ENCODE measurements at places on chromosomes 16 and 17.

- DNase-seq = no peak
Observed at GRCh38 chr17:327296-327695, 25.3 kb downstream of the RPH3AL start.

GRCh38 chr17:17403899-17404576 lies 72.8 kb upstream of the MED9 start:
- DNase-seq = no peak

- no peak for DNase-seq
Observed at GRCh38 chr16:58417600-58417999, 25.3 kb downstream of the GINS3 start.

GRCh38 chr17:38896346-38896954 lies 26.6 kb downstream of the LASP1 start:
- no peak for DNase-seq

DNA sequence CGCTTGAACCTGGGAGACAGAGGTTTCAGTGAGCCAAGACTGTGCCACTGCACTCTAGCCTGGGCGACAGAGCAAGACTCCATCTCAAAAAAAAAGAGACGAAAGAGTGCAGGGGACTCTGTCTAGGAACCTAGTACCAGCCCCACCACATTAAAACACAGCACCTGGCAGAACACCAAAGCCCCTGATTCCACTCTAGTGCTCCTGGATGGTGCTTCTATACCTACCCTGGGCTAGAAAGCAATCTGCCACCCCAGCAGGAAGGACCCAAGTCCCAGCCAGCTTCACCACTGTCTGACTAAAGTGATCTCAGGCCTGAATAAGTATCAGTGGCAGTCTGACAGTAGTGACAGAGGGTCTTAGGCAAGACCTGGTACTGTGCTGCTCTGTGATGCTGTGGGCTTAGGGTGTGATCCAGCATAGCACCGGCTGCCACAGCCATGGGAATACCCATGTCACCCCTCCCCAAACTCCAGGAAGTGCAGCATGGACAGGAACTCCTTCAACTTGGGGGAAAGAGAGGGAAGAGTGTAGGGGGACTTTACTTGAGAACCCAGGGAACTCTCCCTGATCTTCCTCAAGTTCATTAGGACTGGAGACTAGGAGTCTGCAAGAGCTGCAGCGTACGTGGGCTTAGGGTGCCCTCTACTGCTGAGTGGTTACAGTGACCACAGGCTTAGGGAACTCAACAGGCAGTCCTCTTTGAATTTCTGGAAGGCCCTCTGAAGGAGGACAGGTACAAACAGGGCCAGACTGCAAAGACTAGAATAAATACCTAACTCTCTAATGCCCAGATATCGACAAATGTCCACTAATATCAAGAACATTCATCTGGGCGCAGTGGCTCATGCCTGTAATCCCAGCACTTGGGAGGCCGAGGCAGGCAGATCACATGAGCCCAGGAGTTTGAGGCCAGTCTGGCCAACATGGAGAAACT lies 30.0 kb upstream of the RNF43 start:
- peak; percentile 90 for DNase-seq

DNA sequence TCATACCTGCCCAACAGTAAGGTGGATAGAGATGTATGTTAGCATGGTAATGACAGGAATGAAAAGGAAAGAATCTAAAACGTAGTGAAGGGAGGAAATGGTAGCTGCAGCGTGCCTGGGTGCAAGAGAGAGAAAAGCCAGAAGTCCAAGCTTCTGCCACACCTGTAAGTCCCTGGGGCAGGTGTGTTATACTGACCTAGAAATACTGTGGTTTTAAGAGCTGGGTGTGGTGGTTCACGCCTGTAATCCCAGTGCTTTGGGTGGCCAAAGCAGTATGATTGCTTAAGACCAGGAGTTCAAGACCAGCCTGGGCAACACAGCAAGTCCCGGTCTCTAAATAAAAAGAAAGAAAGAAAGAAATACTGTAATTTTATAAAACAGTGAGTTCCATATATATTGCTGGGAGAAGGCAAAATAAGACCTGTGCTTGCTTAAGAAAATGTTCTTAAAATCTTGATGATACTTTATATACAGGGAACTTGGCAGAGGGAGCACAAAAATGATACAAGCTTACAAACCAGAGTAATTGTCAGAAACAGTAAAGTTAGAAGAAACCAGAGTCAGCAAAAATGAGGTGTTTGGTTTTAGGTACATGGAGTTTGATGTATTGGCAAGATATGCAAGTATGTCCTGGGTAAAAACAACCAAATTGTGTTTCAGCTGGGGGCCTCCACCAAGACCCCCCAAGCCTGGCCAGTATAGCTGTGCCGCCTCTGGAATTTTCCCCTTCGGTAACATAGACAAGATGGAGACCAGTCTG lies 6.6 kb downstream of the ALOX12 start:
- no peak for DNase-seq

- peak; percentile 44 for DNase-seq
Observed at GRCh38 chr17:37791447-37792399, 46.9 kb upstream of the HNF1B start.

DNA sequence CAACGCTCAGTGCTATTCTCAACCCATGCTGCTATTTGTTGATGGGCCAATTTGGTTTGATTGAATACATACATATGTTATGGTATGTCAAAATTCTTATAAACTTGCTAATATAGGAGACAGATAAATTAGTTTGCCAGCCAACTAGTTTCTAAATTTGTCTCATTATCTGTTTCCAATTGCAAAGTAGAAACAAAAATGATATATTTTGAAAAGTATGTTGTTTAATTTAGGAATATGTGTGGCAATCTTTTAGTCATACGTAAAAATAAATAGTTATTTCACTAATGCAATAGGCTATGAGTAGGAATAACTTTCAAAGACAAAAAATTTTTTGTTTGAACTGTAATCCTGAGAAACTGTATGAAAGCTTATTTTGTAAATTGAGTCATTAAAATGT lies 210.6 kb upstream of the KCNJ16 start:
- no peak for DNase-seq

GRCh38 chr16:18039931-18040330 lies 296.6 kb downstream of the NPIPA8 start:
- no peak for DNase-seq

- DNase-seq = no peak
Observed at GRCh38 chr17:63983320-63983719, 10.6 kb upstream of the SCN4A start.

DNA sequence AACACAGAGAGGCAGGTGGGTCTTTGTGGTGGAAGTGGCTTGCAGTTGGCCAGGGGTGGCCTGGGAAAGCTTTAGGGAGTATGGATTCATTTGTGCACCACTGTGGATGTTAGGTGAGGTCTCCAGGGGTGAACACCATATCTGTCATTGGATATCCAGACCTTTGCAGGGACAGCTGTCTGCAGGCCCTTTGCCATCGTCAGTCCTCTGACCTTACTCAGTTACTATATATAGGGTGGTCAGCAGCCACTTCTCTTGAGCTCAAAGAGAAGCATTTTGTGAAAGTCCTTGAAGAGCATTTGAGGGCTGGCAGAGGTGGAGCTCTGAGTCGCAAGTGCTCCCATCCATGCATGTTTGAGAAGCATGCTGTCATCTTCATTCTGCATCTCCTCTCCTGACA lies 40.4 kb downstream of the TMEM11 start:
- DNase-seq = no peak

- DNase-seq = peak; percentile 49
Observed at GRCh38 chr16:83721676-83722075, 86.1 kb upstream of the HSBP1 start.

DNA sequence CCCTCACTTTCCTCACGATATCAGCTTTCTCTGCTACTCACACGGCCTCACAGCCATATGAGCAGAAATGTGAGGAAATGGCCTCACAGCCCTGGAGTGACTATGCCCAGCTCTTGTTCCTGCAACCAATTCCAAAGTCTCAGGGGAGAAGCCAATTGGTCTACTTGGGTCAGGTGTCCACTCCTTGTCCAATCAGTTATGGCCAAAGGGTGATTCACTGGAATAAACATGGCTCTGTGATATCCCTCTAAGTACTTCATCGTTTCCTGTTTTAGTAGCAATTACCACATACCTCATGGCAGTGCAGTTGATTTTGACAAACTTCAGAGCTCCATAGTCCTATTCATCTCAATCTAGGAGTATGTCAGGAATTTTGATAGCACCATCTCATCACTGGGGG lies 195.4 kb downstream of the KATNIP start:
- peak; percentile 38 for DNase-seq

- no peak for DNase-seq
Observed at GRCh38 chr17:20989481-20989880, 53.3 kb downstream of the USP22 start.

- DNase-seq = no peak
Observed at GRCh38 chr16:9308356-9308801, 216.9 kb downstream of the HAPSTR1 start.

- DNase-seq = no peak
Observed at GRCh38 chr17:78960928-78961327, 18.8 kb downstream of the LGALS3BP start.

GRCh38 chr16:2251296-2252111 lies at the start of gene ECI1:
Gene ECI1 (minus strand): TSS chr16:2251587. CDS start chr16:2251566, 21 bp downstream.
- peak; percentile 96 for DNase-seq

DNA sequence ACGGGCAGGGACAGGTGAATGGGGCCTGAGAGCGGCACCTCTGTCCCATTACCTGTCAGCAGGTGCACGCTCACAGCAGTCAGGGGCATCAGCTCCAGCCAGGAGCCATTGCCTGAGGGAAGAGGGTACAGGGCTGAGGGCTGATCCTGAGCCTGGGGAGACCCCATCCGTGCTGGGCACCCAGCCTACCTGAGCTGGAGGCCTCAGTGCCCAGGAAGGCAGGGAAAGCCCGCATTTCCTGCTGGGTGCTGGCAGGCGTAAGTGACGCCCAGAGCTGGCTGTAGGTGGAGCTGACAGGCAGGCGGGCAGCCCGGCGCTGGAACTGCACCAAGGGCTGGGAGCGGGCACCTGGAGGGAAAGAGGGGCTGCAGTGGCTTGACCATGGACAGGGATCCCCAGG lies 7.4 kb downstream of the FAM171A2 start:
- no peak for DNase-seq

DNA sequence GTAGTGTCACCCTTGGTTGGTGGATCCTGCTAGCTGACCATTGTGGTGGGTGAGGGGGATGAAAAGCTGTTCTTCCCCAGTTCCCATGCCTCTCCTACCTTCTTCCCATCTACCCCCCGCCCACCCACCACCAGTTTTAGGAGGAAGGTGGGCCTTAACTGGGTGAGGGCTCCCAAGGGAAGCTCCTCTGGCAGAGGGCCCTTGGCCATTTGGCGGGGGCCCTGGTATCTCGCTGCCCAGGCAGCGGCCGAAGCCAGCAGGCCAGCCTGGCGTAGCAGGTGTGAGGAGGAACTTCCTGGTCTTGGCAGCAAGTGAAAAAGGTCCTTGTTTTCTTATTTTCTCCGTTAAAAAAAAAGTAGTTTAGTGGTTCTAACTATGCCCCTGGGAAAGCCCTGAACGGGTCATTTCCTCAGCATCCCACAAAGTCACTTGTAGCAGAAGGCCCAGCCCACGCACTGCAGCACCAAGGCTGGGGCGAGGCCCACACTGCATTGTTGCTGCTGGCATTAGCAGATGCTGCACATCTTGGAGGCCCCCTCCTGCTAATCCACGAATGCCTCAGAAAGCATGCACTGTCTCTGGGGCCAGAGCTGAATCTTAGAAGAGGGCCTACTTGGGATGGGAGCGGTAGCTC lies 72.5 kb downstream of the MPRIP start:
- peak; percentile 49 for DNase-seq

- no peak for DNase-seq
Observed at GRCh38 chr16:48540222-48540900, 69.6 kb downstream of the N4BP1 start.

GRCh38 chr17:69916761-69917160 lies 158.3 kb upstream of the KCNJ16 start:
- DNase-seq = no peak

- no peak for DNase-seq
Observed at GRCh38 chr17:6571452-6571781, 15.1 kb upstream of the PITPNM3 start.

- DNase-seq = peak; percentile 12
Observed at GRCh38 chr17:39979893-39980350, 685 bp upstream of the PSMD3 start.

- DNase-seq = no peak
Observed at GRCh38 chr17:37461668-37462067, 28.0 kb upstream of the DUSP14 start.

DNA sequence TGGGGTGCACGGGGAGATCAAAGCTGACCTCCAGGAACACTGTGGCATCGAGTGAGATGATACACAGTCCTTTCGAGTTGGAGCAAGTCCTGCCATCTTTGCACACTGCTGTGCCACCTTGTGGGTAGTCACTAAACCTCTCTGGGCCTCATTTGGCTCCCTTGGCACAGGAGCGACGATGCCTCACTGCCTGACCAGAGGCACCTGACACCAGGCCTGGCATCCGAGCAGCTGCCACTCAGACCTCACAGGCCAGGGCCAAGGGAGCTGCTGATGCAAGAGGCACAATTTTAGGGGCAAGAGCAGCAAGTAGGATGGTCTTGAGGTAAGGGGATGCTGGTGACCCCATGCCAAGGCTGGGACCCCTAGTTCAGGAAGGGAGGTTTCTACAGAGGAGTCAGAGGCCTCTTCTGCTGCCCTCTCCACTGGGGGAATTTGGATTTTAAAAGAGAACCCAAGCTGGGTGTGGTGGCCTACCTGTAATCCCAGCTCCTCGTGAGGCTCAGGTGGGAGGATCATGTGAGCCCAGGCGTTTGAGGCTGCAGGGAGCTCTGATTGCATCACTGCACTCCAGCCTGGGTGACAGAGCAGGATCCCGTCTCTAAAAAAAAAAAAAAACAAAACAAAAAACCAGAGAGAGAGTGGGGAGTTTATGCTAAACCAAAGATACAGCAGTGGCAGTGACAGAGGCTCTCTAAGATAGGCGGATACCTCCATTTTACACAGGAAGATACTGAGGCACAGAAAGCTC lies 6.7 kb upstream of the ADGRG1 start:
- no peak for DNase-seq

GRCh38 chr16:71927383-71927782 lies 32.1 kb downstream of the IST1 start:
- DNase-seq = no peak

- DNase-seq = no peak
Observed at GRCh38 chr17:76935331-76935730, 67.1 kb downstream of the MGAT5B start.

DNA sequence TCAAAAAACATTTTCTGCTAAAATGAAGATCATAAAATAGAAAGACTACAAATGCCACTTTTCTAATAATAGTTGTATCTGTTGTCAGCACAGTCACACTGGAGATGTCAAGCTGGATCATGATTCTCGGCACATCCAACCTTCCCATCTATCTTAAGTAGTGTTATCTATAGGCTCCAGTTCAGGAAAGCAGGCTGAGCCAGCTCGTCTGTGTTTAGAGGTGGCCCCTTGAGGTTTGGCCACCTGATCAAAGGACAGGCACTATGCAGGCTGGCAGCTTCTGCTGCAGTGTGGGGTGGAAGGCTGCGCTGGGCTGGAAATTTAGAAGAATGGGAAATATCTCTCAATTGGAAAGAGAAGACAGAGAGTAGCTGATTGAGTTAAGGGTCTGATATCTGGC lies 32.4 kb downstream of the SMYD4 start:
- no peak for DNase-seq

GRCh38 chr17:27485125-27485524 lies 28.9 kb downstream of the KSR1 start:
- no peak for DNase-seq

- no peak for DNase-seq
Observed at GRCh38 chr17:40464392-40464855, 21.2 kb downstream of the IGFBP4 start.

Measured in inflammatory macrophage (primary cell).